Activated CD8-positive, alpha-beta memory T cell treated with anti-CD3 and anti-CD28 coated beads, Interleukin-2, amount 50 U/mL, for 4 hours (primary cell): ENCODE measurements at places on chromosomes 7 and 10.

GRCh38 chr7:74043523-74043951 lies 15.6 kb downstream of the ELN start:
- DNase-seq = no peak

DNA sequence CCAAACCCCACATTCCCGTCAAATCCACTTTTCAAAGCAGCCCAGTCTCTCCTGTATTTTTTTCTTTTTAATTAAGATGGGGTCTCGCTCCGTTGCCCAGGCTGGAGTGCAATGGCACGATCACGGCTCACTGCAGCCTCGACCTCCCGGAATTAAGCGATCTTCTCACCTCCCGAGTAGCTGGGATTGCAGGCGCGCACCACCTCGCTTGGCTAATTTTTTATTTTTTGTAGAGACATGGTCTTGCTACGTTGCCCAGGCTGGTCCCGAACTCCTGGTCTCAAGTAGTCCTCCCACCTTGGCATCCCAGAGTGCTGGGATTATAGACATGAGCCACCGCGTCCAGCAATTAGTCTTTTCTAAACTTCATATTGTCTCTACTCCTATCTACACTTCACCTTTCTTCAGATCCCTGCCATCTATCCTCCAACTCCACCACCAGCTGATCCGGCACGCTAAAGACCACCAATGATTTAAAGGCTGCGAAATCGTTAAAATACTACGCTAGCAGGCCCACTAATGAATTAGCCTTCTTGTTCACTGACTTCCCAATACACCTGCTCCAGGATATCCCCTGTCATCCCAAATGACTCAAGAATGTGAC lies 525 bp upstream of the CHUK start:
- no peak for DNase-seq

- peak; percentile 65 for DNase-seq
These were observed 723 bp downstream of the MTURN start for GRCh38 chr7:30135301-30136116.

DNA sequence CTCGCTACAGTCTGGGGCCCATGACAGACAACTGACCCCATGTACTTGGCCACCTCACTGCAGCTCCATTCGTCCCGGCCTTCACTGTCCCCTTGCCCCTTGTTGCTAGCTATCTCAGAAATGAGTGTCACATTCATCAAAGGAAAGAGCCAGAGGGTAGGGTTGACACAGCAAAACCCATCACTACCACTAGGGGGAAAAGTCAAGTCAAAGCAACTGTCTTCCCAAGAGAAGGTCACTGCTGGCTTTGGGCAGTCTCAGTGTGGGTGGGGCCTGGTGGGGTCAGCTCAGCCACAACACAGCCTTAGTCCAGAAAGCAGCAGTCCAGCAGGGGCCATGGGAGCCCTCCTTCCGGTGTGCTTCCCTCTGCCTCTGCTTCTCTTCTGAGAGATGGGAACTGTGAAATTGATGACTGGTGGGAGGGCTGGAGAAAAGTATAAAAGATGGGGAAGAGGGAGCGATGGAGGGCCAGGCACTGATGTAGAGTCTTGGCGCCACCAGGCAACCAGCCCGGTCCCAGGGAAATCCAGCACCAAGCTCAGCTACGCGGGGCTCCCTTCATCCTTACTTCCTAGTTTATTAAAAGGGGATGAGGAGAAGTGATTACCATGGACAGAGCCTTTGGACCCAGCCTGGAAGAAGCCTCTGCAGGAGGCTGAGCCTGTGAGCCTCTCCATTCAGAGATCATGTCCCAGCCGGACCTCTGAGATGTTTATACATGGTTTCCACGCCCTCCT lies 58.0 kb downstream of the PLXNA4 start:
- no peak for DNase-seq

DNA sequence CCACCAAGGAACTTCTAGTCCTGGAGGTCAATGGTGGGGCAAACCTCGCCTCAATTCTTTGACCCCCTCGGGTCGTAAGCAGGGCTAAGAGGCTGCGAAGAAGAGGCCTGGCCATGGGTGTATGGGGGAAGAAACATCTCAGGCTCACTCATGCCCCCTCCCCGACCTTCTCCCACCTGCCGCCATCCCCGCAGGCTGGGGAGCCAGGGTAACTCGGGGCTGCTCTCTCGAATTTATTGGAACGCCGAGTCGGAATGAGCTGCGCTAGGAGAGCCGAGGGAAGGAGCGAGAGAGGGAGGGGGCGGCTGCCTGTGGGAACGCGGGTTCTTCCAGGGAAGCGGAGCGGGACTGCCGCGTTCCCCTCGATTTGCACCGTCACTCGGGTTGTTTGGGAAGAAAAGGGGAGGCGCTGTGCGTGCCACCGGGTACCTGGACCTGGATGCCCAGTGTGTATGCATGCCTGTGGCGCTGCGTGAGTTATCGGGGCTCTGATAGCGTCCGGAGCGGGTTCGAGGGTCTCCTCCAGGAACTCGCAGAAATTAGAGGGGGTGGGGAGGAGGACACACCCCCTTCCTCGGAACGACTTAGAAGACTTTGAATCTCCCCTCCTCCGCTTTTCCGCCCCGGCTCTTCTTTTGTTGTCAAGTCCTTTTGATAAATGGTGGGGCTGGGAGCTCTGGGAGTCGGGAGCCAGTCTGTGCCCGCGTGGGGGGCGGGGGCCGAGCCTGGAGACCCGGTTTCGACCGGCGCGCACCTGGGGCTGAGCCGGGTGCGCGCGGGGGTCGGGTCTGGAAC lies 1.8 kb upstream of the ZNF503 start:
- no peak for DNase-seq

GRCh38 chr10:21030091-21030490 lies 133.0 kb upstream of the NEBL start:
- no peak for DNase-seq

GRCh38 chr10:113045147-113046055 lies 95.4 kb downstream of the TCF7L2 start:
- no peak for DNase-seq

DNA sequence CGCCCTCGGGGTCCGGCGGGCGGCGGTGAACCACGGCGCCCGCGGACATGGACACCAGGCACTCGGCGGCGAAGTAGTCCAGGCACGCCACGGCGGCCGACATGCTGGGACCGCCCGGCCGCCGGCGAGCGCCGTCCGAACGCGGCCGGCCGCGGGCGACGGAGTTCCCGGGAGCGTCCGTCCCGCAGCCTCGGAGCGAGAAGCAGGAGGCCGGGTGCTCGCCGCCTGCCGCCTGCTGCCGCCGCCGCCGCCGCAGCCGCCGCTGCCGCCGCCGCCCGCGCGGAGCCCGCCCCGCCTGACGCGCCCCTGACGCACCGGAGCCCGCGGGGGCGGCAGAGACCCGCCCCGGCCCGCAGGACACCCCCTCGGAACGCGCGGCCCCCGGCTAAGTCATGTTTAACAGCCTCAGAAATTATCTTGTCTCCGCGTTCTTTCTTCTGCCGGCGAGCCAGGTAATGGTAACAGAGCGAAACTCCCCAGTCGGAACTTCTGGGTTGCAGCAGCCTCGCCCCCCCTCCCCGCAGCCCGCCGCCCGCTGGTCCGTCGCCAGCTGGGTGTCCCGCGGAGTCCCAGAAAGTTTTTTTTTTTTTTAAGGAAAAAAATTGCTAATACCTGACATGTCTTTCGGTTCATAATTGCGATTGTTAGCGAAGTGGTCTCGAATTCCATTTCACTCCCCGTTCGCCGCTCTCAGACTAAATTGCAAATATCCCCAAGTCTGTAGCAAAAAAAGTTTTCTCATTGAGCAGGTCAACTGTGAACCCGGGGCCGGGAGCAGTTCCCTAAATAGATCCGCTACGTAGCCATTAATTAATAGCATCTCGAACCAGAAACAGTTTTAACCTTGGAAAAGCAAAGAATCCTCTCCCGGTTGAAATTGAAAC lies at the start of gene KLF14:
Gene KLF14 (minus strand): TSS at position 277 of the 884 bp plus-strand sequence. CDS start 174 bp downstream, at position 103.
- peak; percentile 58 for DNase-seq

DNA sequence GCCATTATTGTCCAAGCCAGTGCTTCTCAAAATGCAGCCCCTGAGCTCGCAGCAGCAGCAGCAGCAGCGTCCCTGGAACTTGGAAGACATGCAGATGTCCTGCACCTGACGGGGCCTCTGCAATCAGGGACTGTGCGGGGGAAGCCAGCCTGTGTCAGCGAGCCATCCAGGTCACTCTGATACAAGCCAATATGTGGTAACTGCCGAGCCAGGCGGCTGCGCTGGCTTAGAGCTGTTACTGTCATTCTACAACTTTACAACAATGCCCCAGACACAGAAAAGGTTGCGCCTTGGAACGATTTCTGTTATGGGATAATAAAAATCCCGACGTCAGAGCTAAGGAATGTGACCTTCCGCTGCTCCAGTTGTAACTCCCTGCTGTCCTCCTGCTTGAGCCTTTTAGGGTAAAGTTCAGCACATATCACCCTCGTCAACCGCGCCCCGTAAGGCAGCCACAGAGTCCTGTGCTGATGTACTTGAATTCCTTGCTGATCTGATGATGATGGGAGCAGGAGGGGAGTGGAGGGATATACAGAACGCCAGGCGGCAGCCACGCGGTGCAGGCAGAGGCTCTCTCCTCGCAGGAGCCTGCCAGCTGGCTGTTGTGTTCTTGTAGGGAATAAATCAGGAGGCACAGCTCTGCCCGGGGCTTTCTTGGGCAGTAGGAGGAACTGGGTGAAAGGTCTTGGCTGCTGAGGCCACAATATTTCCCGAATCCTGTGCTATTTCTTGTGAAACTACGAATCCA lies 20.0 kb upstream of the CRYGN start:
- no peak for DNase-seq

- no peak for DNase-seq
These were observed 41.8 kb downstream of the CAMK2B start for GRCh38 chr7:44283381-44284211.

DNA sequence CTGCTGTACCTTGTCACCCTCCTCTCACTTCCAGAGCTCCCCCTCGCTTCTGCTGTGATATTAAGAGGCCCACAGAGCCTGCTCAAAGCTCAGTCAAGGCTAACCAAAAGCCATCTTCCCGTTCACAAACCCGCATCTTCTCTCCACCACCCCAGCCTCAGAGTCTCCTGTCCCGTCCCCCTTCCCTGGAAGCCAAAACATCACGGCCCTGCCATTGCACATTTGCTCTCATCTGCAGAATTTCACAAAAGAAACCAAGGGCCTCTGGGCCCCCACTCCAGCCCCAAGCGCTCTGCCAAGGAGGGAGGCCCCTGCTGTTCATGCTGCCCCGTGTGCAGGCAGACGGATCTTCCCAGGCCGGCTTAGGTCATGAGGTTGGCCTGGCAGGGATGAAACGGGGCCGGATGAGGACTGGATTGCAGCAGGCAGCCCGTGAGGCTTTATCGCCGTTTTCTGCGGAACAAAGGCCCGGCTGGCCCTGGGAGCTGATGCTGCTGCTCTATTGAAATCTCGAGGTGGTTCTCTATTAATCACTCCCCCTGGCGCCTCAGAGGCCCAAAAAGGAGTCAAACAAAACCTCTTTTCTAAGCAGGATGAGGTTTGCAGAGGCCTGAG lies 31.6 kb upstream of the FOXK1 start:
- no peak for DNase-seq

DNA sequence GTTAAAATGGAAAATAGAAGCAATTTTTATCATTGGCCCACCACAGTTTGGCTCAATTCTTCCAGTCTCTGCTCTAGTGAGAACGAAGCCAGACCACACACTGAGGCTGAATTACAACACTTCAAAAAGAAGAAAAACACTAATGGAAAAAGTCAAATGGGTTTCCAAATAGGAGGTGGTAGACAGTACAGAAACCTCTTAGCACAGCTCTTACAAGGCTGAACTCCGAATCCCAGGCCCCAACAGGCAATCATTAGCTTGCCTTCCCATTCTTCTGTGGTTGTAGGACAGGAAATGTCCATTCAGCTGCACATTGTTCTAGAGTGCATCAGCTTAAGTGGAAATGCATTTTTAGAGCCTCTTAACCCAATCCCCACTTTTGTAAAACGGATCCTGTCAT lies 115.1 kb upstream of the MEOX2 start:
- DNase-seq = no peak

- DNase-seq = no peak
These were observed 52.6 kb upstream of the BET1 start for GRCh38 chr7:94056796-94057207.

DNA sequence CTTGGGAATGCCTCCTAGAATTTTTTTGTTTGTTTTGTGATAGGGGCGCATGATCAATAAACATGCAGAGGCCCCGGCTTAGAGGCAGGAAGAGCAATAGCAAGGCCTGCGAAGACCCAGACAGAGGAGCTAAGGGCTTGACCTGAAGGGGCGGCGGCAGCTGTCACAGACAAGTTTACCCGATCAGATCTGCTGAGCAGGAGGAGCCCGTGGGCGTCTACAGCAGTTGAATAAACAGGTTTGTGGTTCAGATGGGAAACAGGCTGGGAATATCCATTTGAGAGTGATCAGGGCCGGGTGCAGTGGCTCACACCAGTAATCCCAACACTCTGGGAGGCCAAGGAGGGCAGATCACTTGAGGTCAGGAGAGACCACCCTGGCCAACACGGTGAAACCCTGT lies 126.0 kb upstream of the CALN1 start:
- DNase-seq = no peak

GRCh38 chr7:154503962-154504550 lies 451.9 kb downstream of the DPP6 start:
- DNase-seq = no peak

DNA sequence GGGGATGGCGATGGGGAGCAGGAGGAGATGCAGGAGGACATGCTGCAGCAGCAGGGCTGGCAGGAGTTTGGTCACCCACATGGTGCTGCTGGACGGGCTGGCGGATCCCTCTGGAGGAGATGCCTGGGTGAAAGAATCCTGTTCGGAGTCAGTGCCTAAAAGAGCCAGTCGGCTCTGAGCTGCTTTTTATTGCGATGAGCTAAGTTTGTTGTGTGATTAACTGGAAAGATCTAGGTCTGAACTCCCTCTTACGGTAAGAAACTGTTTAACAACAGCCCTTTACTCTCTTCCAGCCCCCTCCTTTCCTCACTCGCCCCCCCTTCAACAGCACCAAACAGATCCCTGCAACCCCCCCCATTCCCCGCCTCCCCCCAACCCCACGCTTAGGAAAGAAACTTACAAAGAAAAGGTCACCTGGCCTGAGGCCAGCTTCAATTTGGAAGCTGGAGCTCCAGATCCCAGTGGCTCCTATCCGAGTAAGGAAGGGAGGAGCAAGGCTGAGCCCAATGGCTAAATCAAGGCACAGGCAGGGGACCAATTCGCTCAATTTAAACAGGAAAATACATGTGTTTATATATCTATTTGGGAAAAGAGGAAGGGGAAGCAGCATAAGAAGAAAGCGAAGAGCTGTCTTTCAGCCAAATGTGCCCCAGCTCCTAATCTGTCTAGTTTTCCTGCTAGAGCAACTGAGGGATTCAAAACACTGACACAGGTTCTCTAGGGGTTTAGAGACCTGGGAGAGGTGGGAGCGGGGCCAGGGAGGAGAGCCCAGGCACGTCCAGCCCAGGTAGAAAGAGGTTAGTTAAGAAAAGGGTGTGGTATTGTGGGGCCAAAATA lies at the start of gene HGF:
Gene HGF (minus strand): TSS at position 157 of the 837 bp plus-strand sequence. CDS start 76 bp downstream, at position 81.
- no peak for DNase-seq

DNA sequence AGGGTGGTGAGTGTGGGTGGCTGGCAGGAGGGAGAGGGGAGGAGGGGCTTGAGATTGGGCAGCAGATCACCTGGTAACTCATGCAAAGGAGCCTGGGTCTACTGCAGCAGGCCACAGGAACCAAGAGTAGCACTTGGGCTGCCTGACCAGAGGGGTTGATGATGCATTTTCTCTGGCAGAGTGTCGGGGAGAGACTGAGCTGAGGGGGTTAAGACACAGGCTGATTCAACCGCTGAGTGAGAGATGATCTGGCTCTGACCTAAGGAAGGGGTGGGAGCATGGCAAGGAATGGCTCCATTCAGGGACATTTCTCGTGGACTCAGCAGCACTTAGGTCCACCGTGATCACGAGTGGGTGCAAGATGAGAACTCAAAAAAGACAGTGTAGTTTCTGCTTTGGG lies 115.5 kb upstream of the STK17A start:
- no peak for DNase-seq
